K562 (cell line): ENCODE measurements at places on chromosomes 11 and 22. TPM values are rescaled to one million over a fixed set of nuclear protein-coding genes. Genes with fewer than 3 reads are reported as not detected.

The ACR gene
- total RNA-seq: not detected in 2 replicates

The NPAS4 gene
- not detected in 2 replicates for total RNA-seq

The IL10RA gene
- 4.6 and 4.9 TPM in 2 replicates for total RNA-seq

The NCR3LG1 gene
- total RNA-seq: 31.5 and 32.4 TPM in 2 replicates

DNA sequence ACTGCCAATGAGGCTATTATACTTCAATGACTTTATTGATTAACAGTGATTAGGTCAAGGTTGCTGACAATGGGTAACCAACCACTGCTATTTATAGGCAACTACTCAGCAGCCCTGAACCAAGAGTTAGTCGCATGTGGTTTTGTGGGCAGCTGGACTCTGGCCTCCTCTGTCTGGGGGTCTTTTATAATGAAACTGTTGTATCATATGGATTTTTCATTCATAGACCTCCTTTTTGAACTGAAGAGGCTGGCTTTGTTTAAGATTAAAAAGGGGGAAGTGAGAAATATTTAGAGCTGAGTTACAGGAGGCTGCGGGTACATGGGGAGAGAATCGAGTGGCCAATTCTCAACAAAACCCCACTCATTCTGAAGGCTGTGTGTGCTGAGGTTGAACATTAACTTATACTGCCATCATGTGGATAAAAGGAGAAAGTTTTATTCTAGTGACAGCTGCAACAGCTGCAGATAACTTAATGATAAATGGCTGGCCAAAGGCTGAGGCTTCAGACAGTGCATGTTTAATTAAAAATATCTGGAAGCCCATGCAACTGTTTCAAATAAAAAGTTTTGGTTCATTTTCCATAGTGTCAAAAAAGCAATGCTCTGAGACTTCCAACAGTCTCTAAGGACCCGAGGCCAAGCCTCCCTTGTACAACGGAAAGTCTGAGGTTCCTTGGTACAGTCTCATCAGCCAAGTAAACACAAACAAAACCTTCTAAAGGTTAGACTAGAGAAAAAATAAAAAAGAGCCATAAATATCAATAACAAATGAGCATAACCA lies 682.6 kb downstream of the KCNA4 start:
- no peak for DNase-seq

- no peak for DNase-seq
Observed at GRCh38 chr11:1077033-1077416, 2.4 kb downstream of the MUC2 start.
